Activated naive CD8-positive, alpha-beta T cell treated with anti-CD3 and anti-CD28 coated beads, Interleukin-2, amount 50 U/mL, for 24 hours (primary cell): ENCODE measurements at places on chromosomes 1 and 21.

- H3K36me3 ChIP-seq, result no peaks in the 10 kb centered on the region
- no peak for DNase-seq
- H3K4me1 ChIP-seq, result peaks cover 2% of the 10 kb centered on the region
- H3K27me3 ChIP-seq, result peaks cover 4% of the 10 kb centered on the region
- H3K27ac ChIP-seq, result no peak overlapping the region
Measured at GRCh38 chr1:225684741-225685140, 31.8 kb upstream of the ENAH start.

- H3K4me1 ChIP-seq, result peaks cover 29% of the 10 kb centered on the region
- H3K4me3 ChIP-seq, result peak overlapping the region; percentile 86
- no peaks in the 10 kb centered on the region for H3K27me3 ChIP-seq
- peak overlapping the region; percentile 18 for H3K27ac ChIP-seq
- peaks cover 24% of the 10 kb centered on the region for H3K36me3 ChIP-seq
Measured at GRCh38 chr1:155256058-155256852, 972 bp upstream of the ENTREP3 start.

DNA sequence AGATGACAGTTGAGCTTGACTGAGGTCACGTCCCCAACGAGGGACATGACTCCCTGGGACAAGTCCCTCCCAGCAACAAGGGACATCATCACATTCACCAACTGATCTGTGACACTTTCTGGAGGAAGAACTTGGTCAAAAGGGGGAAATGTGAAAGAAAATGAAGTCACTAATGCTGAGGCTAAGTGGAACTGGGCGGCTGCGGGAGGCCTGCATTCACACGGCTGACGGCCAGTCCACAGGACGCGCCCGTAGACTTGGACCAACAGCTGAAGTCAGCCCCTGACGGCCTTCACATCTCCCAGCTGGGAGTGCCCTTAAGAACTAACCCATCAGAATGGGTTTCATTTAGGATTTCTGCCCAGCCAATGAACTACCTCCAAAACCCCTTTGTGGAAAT lies 26.6 kb downstream of the POFUT2 start:
- H3K27me3 ChIP-seq, result no peaks in the 10 kb centered on the region
- peaks cover 10% of the 10 kb centered on the region for H3K36me3 ChIP-seq
- H3K27ac ChIP-seq, result no peak overlapping the region
- DNase-seq, result no peak

DNA sequence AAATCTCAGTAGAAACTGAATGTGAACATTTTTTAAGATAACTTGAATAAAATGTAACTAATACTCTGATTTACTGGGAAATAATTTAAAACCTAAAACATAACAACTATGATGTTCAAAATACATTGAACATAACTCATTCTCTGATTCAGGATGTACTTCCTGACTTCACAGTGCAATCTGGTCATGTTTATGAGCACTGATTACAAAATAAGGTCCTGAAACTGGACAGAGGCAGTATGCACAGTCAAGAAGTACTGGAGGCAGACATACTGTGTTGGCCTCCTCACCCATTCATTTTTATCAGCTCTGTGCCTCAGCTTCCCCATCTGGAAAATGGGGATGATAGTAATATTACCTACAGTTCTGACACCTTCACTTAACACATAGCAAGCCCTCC lies 651.3 kb downstream of the PTPRC start:
- DNase-seq, result no peak
- H3K27ac ChIP-seq, result no peak overlapping the region
- H3K27me3 ChIP-seq, result peaks cover 6% of the 10 kb centered on the region
- no peaks in the 10 kb centered on the region for H3K36me3 ChIP-seq
- peaks cover 16% of the 10 kb centered on the region for H3K4me1 ChIP-seq

- H3K4me1 ChIP-seq, result no peaks in the 10 kb centered on the region
- H3K27ac ChIP-seq, result no peak overlapping the region
- peaks cover 4% of the 10 kb centered on the region for H3K27me3 ChIP-seq
- no peak overlapping the region for H3K4me3 ChIP-seq
- H3K36me3 ChIP-seq, result no peaks in the 10 kb centered on the region
- DNase-seq, result no peak
Measured at GRCh38 chr1:90048043-90048442, 53.1 kb downstream of the ZNF326 start.

- no peak overlapping the region for H3K4me3 ChIP-seq
- peaks cover 74% of the 10 kb centered on the region for H3K4me1 ChIP-seq
- H3K27ac ChIP-seq, result peak overlapping the region; percentile 57
- no peak for DNase-seq
- H3K36me3 ChIP-seq, result peaks cover 18% of the 10 kb centered on the region
Measured at GRCh38 chr1:100452641-100453040, 85.3 kb upstream of the GPR88 start.
